ENCODE measurements at places on chromosomes 5 and 9.

GRCh38 chr9:2319421-2319820, 302.2 kb upstream of the VLDLR start:
- no peak for DNase-seq

DNA sequence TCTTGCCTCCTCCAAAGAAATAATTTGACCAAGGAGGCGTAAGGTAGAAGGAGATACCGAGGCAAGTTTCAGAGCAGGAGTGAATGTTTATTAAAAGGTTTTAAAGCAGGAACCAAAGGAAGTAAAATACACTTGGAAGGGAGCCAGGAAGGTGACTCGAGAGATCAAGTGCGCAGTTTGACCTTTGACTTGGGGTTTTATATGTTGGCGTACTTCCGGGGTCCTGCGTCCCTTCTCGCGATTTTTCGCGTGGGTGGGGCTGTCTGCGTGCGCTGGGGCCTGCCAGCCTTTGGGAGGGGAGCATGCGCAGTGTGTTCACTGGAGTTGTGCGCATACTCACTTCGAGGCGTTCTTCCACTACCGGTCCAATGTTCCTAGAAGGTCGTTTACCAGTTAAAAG, 166.0 kb upstream of the IRX2 start:
- no peak for DNase-seq

- DNase-seq, result no peak
These were observed 13.8 kb downstream of the ACO1 start for GRCh38 chr9:32398207-32398606.

- no peak for DNase-seq
These were observed 2.3 kb upstream of the PAX5 start for GRCh38 chr9:37036371-37036775.

DNA sequence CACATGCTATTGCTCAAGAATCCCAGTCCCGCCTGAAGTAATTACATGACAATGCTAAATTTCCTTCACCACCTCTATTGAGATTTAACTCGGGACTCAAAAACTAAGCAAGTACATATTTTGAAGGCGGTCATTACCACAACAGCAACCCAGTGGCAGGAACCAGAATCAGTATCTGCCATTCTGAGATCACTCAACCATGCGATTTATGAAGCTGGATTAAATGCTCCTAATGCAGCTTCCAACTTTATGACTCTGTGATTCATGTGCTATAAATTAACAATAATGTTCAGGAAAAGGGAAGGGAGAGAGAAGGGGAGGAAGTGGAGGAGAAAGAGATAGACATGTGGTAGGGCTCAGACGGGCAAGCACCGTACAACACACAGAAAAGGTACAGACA, 194.7 kb downstream of the DNAH5 start:
- DNase-seq, result no peak

- no peak for DNase-seq
These were observed 342.0 kb upstream of the ACTBL2 start for GRCh38 chr5:57824623-57825022.

DNA sequence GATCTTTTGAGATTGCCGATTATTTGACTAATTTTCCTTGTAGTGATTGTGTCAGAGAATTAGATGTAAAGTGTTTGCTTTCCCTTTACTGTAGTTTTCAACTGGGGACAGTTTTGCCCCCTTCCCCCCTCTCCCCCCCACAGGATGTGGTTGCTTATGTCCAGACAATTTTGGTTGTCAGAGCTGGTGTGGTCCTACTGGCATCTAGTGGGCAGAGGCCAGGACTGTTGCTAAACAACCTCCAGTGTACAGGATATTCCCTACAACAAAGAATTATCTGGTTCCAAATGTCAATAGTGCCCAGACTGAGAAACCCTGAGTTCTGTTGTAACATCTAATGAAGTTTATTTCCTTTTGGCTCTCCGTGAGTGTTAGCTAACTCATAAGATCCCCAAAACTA, 20.0 kb downstream of the TMEFF1 start:
- DNase-seq, result no peak

GRCh38 chr5:73940801-73941200, 314.8 kb downstream of the ARHGEF28 start:
- no peak for DNase-seq

DNA sequence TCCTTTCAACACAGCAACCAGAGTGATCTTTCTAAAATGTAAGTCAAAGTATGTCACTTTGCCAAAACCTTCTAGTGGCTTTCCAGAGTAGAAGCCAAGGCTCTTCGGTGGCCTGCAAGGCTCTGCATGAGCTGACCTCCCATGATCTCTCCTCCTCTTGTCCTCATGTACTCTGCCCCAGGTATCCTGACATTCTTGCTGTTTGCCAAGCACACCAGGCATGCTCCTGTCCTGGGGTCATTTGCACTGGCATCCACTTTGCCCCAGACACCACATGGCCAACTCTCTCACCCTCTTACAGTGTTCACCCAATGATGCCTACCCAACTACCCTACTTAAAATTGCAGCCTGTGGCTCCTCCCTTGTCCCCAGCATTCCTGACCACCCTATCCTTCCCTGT, 86.3 kb downstream of the ZNF618 start:
- no peak for DNase-seq

DNA sequence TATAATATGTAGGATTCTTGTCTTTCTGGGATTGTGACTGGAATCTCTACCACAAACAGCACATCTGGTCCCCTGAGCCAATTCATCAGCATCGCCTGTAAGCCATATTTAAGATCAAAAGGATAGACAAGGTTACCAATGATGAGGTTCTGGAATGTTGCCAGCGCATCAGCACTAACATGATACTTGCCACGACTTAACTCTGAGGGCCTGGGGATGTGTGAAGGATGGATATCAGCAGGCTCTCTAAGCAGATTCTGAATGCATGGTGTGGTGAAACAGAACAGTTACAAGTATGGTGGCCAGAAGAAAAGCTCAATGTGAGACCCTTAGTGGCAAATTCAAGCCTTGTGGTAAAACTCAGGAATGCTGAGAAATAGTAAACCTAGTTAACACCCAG, 143.0 kb downstream of the XRCC4 start:
- DNase-seq, result no peak

GRCh38 chr5:67133776-67134175, 62.8 kb downstream of the CD180 start:
- DNase-seq, result no peak

GRCh38 chr5:65125591-65126541, 355.9 kb downstream of the ADAMTS6 start:
- peak; percentile 64 for DNase-seq

- no peak for DNase-seq
These were observed 23.1 kb downstream of the GALNT10 start for GRCh38 chr5:154213592-154213991.

DNA sequence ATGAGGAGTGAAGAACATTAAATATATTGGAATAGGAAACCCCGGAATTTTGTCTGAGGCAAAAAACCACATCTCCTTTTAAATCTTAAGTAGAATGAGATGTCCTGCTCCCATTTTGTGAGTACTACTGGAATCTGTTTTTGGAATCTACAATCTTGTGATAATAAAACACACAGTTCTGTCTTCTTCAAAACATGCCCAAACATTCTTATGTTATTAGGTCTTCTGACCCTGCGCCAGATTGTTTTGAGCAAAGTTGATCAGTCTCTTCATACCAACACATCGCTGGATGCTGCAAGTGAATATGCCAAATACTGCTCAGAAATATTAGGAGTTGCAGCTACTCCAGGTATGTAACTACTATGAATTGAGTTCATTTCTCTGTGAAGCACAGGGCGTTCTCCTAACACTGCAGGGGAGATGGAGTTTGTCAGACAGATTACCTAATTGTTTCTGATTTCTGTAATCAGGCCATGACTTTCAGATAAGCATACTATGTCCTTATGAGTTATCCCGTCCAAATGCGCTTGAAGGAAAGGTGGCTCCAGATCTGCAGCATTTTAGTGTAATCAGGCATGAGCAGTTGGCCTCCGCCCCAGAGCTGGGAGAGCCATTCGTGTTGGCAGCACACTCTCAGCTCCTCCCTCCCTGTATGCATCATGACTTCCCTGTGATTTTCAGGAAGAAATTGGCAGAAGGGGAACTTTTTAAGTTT, 88.0 kb downstream of the NLN start:
- peak; percentile 67 for DNase-seq

GRCh38 chr5:104297076-104297475, 734.5 kb upstream of the NUDT12 start:
- DNase-seq, result no peak

GRCh38 chr9:90600029-90600428, 42.6 kb downstream of the DIRAS2 start:
- DNase-seq, result no peak

DNA sequence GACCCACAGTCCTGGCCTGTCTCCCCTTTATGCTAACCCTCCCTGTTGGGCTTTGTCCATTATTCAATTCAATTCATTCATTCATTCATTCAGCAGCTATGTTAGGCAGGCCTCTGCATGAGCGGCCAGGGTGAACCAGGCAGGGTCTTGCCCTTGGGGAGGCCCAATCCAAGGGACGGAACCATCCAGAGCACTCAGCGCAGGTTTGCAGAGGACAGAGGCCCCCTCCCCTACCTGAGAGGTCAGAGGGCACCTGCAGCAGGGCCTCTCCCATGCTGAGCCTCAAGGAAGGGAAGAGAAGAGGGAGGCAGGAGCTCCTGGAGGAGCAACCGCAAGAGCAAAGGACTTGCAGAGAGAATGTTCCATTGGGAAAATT, 61.4 kb downstream of the C9orf50 start:
- no peak for DNase-seq

- no peak for DNase-seq
These were observed 164.7 kb upstream of the LHFPL2 start for GRCh38 chr5:78813286-78813685.

DNA sequence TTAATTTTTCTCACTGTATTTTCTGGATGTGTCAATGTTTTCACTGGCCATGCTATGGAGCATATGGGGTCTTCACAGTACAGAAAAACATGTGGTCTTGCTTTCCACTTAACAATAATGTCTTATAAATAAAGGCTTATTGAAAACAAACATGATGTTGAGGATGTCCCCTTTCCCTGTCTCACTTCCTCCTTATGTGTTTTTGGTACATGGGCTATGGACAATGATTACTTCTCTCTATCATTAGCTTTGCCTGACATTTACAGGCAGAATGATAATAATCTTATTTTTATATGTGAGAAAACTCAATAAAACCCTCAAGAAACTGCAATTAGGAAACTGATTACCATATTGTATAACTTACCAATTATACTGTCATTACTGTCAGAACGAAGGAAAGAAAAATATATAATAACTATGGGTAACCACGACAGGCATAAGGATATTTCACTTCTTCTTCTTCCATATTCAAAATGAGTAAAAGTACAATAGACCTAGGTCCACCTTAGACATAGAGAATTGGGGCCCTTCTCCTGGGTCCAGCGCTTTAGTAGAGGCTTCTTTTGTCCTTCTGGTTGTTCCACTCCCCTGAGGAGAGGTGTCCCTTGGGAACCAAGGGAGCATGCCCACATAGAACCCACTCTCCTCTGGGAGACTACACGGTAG, 375.0 kb downstream of the MAN2A1 start:
- DNase-seq, result no peak

DNA sequence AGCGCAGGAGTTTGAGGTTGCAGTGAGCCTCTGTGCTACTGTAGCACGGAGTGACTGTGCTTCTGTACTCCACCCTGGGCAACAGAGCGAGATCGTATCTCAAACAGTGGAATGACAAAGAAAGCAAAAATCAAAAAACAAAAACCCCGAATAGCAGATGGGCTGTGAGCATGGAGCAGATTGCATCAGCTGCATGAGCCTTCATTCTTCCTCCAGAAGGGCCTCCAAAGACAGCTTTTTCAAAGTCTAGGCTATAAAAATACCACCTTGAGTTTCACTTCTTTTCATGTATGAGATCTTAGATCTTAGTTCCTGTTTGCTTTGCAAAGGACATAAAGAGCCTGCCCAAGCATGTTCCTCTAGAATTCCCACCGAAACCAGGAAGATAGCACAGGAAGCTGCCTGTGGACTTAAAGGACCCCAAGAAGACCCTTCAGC, 15.0 kb upstream of the HSPB3 start:
- DNase-seq, result no peak

GRCh38 chr5:160621526-160621925, 199.9 kb downstream of the PTTG1 start:
- DNase-seq, result no peak

- DNase-seq, result no peak
These were observed 47.4 kb upstream of the VLDLR start for GRCh38 chr9:2574203-2574602.

GRCh38 chr5:122264610-122265009, 47.4 kb upstream of the SNCAIP start:
- no peak for DNase-seq

GRCh38 chr9:137598943-137599342, 6.5 kb upstream of the ARRDC1 start:
- DNase-seq, result no peak

DNA sequence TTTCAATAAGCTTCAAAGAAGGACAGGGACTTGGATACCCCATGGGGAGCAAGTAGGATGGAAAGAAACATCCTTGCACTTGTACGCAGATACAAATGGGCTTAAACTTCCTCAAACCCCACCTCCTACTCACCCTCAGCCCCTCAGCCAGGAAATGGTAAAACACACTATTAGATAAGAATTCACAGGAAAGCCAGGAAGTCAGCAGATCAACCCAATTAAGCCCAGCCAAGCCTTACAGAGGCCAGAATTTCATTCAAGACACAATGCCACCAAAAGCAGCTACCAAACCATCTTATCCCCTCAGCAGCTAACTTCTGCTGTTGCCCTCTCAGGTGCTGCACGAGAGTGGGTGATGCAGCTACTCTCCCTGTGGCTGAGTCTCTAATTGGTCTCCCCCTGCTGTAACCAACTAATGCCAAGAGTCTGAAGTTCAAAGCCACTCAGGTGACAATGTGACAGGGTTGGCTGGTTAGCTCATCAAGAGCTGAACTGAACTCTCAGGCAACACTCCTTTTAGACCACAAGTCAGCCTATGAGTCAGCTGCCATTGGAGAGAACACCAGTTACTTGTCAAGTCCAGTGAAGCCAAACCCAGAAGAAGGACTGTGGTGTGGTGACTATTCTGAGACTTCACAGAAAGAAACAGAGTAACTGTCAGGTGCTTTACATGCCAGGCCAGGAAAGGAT, 201.9 kb downstream of the ZNF608 start:
- DNase-seq, result no peak

DNA sequence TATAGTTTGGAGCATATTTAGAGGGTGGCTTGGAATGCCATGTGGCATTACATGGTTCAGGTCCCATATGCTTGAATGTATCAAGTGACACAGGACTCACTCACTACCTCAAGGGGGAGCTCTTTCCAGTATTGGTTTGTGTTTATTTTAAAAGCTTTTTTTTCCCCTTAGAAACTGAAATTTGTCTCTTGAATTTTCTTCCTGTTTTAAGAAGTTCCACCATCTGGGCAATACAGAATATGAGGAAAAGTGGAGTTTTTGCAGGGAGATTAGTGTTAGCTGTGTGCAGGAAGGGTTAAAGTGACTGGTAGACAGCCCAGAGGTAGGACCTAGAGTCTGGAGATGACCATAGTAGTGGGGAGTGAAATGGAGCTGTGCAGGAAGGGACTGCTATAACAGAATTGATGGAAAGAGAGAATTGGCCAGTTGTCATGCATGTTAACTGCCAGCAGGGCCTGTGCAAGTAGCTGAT, 36.6 kb downstream of the CTNNA1 start:
- DNase-seq, result peak; percentile 59

DNA sequence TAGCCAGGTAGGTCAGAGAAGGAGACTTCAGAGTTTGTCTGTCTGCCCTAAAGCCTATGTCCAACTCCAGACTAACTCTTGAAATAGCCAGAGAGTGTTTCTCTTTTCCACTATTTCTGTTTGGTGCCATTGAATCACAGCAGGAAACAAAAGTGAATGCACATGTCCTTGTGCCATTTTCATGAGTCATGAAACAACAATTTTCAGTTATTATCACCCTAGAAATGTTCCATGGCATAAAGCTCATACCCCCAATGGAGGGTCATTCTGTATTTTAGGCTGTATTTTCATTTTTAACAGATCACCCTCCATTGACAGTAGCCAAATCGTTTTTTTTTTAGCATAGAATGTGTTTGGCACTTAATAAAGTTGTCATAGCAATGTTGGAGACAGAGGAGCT, 124.7 kb downstream of the PAPPA start:
- no peak for DNase-seq

Data from eye (tissue), 1 donor.